ENCODE measurements at places on chromosomes 13 and 19.

GRCh38 chr13:32428581-32429432, 877 bp upstream of the N4BP2L1 start:
- DNase-seq, result no peak

GRCh38 chr13:71408416-71408815, 458.6 kb downstream of the DACH1 start:
- no peak for DNase-seq

DNA sequence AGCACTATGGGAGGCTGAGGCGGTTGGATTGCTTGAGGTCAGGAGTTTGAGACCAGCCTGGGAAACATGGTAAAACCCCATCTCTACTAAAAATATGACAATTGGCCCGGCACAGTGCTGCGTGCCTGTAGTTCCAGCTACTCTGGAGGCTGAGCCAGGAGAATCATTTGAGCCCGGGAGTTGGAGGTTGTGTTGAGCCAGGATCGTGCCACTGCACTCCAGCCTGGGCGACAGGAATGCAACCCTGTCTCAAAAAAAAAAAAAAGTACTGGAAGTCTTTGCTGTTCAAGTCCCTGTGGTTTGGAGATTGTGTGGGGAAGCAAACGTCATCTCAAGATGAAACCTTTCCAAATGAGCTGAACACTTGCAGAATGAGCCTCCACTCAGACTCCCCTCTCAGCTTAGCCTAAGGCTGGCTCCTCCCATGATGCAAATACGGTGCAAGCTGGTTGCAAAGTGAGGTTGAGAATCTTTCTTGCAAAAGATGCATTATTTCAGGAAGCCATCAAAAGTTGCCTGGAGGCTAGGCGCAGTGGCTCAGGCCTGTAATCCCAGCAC, 46.2 kb downstream of the MYO9B start:
- DNase-seq, result no peak

GRCh38 chr13:102903659-102904407, 58.0 kb downstream of the ERCC5 start:
- peak; percentile 17 for DNase-seq

GRCh38 chr13:113207460-113207859, 1.0 kb downstream of the PCID2 start:
- DNase-seq, result no peak

DNA sequence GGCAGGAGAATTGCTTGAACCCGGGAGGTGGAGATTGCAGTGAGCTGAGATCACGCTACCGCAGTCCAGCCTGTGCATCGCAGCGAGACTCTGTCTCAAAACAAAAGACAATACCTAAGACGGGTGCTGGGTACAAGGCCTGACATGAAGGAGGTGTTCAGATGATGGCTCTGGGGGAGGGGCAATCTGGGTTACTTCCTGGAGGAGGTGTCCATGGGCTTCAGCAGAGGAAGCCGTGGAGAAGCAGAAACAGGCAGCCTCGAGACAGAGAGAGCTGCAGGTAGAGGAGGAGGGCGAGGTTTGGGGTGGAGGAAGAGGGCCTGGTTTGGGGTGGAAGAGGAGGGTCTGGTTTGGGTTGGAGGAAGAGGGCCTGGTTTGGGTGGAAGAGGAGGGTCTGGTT, 3.6 kb downstream of the MISP start:
- DNase-seq, result no peak

- DNase-seq, result no peak
These were observed 3.8 kb downstream of the GJB2 start for GRCh38 chr13:20188667-20189553.

Data from NCI-H1694 (cell line).